NCI-H526 treated with DMSO at 0.1 percent for 48 hours (cell line): ENCODE measurements at places on chromosomes 1 and 21.

GRCh38 chr1:98323388-98323787 is 338.1 kb upstream of the SNX7 start:
- no peak for DNase-seq

GRCh38 chr1:52237430-52237829 is 95.5 kb downstream of the ZFYVE9 start:
- DNase-seq: no peak

- DNase-seq: no peak
Measured at GRCh38 chr1:7490576-7490975, 280.5 kb upstream of the VAMP3 start.

- DNase-seq: no peak
Measured at GRCh38 chr1:7219031-7219430, 433.8 kb downstream of the CAMTA1 start.

GRCh38 chr1:209630383-209631225 is 21.6 kb downstream of the LAMB3 start:
- DNase-seq: no peak

DNA sequence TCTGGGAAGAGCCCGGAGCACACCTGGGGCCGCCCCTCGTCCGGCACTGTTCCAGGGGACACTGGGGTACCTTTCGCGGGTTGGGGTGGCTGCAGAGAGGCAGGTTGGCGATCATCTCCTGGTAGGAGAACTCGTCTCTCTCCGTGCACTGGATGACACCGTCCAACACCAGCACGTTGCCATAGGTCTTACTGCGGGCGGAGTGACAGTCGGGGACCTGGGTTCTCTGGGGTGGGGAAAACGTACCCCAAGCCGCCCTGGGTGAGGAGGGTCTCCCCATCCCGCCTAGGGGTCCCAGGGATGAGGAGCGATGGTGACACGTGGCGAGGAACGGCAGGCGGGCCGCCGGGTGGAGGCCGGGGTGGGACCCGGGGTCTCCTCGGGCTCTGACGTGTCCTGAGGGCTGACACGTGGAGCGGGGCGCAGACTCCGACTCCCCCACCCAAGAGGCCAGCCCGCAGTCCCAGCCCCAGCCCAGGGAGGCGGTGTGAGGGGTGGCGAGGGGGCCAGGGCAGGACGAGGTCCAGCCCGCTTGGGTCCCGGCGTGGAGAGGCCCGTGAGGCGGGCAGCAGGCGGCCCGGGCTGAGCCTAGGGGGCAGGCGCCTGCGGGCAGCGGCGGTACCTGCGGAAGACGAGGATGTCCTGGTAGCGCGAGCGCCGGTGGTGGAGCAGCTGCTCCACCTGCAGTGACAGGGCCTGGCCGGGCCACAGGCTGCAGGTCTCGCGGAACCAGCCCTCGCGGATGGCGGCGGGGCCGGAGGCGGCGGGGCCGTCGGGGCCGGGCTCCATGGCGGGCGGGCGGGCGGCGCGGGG is 457 bp downstream of the SRM start:
- no peak for DNase-seq

DNA sequence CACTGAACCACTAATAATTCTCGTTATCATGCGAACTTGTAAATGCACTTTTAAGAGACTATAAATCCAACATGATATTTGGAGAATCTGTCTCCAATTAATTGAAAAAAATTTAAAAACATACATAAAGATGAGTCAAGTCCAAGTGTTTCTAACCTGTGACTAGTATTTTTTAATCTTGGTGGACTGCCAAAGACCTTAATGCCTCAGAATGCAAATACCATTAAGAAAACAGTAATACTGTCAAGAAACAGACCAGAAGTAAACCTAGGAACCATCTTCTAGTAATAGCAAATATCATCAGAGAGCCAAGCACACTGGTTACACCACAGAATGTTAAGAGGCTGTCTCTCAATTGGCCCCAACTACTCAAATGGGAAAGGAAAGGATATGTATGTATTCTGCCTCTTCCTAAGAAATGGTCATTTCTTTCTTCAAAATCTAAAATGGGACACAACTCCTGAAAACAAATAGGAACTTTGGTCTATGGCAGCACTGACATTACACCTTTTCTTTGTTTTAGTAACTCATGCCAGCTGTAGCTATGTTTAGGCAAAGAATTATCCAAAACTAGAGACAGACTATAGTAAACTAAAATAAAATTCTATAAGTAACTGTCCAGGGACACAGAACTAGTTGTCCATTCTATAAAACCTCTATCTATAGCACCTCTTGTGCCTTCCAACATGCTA is 15.8 kb downstream of the SCYL3 start:
- DNase-seq: no peak

DNA sequence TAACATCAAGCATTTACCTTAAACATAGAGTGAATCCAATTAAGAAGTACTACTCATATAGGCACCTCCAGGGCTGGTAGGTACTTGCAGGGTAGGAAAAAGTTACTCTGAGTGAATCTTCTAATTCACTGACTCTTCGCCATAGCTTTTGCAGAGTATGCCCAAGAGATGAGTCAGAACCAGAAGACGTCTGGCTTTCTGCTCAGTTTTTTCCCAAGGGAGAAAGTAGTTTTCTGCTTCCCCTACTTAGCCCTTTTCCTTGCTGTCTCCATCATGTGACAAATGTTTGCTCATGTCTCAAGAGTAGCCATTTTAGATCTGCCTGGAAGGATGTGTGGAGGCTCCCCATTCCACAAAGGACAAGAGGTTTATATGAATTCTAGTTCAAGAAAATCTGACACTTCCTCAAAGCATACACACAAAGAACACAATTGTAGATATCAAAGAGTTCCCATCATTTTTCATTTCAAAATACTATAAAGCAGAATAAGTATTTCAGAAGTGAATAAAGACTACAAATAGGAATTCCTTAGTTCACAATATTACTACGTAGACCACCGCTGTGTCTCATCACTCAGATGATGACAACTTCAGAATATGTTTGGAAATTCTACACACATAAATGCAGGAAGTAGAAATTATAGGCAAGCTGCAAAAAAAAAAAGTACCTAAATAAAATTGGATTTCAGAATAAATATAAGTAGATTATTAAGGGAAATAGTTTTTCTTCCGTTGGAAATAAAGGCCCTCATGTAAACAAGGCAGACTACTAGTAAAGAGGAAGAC is 98.5 kb downstream of the ASH1L start:
- no peak for DNase-seq

- DNase-seq: no peak
Measured at GRCh38 chr21:39375446-39375845, 26.6 kb upstream of the HMGN1 start.

- peak; percentile 74 for DNase-seq
Measured at GRCh38 chr1:61043010-61043820, 39.1 kb upstream of the NFIA start.

DNA sequence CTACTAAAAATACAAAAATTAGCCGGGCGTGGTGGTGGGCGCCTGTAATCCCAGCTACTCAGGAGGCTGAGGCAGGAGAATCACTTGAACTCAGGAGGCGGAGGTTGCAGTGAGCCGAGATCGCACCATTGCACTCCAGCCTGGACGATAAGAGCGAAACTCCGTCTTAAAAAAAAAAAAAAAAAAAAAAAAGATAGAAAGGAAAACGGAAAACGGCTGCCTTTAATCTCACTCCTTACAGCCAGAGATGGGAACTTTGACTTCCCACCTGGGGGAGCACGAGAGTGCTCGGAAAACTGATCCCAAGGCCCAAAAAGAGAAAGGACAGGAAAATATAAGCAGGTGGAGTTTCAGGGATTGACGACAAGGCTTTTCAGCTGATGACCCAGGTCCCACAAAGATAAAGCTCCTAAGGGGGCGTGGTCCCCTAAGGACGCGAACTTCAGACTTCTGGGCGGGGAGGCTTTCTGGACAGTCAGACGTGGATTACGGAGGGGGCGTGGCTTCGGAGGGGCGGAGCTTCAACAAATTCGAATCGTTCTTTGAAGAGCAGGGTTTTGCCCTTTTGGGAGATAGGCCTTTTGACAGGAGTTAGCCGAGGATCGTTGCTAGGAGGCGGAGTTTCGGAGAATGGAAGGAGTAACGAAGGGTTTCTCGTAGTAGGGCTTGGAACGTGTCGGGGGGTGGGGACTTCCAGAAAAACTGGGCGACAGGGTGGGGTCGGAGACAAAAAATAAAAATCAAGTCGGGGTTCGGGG is 958 bp upstream of the CKS1B start:
- DNase-seq: peak; percentile 99

DNA sequence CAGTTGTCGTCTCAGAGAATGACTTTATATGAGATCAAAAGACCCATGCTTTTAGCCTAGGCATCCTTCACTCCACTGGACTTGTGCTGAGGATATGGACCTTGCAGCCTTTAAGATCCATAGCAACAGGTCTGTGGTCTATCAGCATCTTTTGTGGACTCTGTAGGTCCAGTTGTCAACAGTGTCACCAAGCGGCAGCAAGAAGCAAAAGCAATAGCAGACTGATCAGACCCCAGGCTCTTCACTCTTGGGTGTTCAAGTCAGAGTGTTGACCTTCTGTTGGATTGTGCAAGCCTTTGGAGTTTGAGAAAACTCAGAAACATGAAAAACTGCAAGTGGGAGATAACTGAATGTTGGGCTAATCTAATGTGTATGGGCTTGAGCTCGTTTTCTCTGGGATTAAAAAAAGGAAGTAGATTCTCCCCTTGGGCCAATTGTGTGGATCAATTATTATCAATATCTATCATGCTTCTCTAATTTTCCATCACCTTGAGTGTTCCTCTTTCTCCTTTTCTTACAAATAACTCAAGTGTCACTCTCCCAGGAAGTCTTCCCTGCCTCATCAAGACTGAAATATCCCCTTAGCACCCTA is 144.2 kb downstream of the LYPLAL1 start:
- peak; percentile 28 for DNase-seq

DNA sequence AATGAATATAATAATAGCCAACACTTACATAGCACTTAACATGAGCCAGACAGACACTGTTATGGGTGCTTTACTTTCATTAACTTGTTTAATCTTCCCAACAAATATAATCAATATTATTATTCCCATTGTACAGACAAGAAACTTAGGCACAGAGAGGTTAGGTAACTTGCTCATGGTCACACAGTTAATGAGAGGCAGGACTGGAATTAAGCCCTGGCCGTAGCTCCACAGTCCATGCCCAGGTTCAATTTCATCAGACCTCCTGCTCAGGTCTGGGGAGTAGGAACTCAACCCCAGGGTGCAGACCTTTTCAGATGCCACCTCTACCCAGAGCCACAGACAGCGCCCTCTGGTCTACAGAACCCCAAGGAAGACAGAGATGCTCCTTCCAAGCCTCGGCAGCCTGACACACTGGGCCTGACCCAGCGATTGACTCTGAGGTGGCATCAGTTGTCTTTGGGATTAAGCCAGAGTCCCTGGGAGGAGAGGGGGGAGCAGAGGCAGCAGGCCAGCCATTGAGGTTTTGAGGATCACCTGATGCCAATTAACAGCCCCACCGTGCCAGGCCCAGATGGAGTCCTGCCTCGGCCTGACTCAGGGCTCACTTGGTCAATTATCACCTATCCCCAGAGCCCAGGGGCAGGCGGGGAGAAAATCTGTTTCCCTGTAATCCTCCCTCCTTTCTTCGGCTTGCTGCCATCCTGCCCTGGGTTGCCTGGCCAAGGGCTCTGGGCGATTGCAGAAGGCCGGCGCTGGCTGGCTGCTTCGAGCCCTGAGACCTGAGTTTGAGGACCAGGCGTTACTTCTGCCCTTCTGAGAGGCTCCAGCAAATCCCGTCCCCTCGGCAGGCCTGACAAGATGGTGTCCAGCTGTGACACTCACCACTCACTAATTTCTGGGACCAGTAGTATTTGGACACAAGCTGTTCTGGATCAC is 116.7 kb downstream of the LACTBL1 start:
- no peak for DNase-seq

- no peak for DNase-seq
Measured at GRCh38 chr1:21564521-21565095, 55.4 kb downstream of the ALPL start.
